ENCODE measurements at places on chromosomes 13 and 19.

- no peak for DNase-seq
Observed at GRCh38 chr13:111006506-111007031, 91.7 kb upstream of the ANKRD10 start.

DNA sequence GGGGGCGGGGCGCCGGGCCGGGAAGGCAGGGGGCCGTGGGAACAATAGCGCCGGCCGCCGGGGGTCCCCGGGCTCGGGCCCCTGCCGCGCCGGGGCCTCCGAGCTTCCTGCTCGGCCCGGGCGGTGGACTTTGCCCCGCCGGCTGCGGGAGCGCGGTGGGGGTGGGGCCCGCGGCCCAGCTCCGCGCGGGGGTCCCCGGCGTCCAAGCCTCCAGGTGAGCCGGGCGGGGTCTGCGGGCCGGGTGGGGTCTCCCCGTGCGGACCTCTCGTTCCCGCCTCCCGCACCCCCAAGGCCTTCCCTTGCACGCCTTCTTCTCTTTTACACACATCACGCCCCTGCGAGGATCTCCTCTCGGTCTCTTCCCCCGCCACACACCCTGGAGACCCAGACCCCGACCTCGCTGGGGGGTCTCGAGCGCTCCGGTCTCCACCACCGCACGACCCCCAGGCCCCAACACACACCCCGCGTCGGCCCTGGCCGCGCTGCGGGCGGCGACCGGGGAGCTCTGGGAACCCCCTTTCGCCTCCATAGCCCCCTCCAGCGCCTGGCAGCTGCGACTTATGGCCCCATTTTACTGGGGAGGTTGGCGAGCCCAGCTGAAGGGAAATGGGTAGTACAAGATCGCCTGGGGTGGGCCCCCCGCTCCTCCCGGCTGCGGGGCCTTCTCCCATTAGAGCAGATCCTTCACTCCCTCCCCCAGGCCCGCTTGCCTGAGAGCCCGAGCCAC, 711 bp downstream of the CAMSAP3 start:
- DNase-seq, result no peak

GRCh38 chr19:2607712-2608601, 94.5 kb downstream of the GNG7 start:
- DNase-seq, result peak; percentile 67

DNA sequence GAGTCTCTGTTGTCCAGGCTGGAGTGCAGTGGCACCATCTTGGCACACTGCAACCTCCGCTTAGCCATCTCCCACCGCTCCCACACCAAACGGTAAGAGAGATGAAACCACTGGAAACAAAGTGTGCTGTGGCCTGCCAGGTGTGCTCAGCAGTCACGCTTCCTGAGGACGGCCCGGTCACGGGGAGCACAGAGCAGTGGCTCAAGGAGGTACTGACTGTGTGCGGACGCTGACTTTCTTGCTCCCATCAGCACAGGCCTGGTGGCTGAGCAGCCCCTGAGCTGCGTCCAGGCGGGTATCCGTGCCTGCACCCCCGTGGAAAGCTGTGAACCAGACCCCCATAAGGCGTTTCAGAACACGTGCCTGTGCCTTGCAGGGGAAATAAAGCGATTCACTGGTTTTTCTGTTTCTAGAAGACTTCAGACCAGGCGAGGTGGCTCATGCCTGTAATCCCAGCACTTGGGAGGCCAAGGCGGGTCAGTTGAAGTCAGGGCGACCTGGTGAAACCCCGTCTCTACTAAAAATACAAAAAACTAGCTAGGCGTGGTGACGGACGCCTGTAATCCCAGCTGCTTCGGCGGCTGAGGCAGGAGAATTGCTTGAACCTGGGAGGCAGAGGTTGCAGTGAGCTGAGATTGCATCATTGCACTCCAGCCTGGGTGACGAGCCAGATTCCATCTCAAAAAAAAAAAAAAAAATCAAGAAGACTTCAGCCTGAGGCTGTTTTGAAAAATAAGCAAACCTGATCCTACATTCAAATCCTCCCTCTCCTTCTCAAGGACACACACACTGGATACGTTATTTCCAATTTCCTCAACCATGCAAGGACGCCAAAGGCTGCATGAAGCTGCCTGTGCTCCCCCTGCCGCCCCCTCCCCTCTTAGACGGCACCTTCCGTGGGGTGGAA, 25.5 kb downstream of the ADPRHL1 start:
- no peak for DNase-seq

DNA sequence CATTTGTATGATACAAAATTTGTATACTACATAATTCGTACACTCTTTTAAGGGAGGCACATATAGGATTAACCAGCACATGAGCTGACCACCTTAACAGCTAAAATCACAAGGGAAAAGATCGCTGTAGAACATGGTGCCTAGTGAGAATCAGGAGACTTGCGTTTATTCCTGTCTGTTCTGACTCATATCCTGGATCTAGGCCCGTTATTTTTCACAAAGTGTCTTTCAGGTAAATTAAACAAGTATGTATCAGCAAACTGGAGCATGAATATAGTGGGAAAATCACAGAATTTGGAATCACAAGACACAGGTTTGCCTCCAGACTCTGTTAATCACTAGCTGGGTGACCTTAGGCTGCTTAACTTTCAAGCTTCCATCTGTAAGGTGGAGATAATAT, 47.5 kb upstream of the ESD start:
- DNase-seq, result no peak

- no peak for DNase-seq
Observed at GRCh38 chr13:113792236-113792770, 33.3 kb downstream of the TMEM255B start.

GRCh38 chr19:18085702-18086457, 854 bp downstream of the IL12RB1 start:
- DNase-seq, result no peak

- no peak for DNase-seq
Observed at GRCh38 chr13:98521461-98522247, 55.3 kb downstream of the STK24 start.

DNA sequence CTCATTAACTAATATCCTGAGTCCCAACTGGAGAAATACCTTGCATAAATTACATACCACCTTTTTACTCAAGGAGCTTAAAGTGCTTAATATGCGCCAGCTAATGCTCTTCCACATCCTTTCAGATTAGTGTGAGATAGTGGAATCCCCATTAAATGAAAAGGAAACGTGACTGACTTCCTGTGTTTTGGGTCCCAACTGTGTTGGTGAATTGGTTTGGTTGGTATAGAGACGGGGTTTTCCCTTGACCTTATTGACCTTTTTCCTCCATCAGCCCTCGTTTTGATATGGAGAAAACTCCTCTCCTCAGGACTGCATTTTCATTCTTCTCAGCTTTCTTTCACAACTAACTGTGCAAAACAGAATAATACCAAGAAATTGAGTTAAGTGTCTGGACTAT, 163.5 kb downstream of the PAN3 start:
- no peak for DNase-seq

DNA sequence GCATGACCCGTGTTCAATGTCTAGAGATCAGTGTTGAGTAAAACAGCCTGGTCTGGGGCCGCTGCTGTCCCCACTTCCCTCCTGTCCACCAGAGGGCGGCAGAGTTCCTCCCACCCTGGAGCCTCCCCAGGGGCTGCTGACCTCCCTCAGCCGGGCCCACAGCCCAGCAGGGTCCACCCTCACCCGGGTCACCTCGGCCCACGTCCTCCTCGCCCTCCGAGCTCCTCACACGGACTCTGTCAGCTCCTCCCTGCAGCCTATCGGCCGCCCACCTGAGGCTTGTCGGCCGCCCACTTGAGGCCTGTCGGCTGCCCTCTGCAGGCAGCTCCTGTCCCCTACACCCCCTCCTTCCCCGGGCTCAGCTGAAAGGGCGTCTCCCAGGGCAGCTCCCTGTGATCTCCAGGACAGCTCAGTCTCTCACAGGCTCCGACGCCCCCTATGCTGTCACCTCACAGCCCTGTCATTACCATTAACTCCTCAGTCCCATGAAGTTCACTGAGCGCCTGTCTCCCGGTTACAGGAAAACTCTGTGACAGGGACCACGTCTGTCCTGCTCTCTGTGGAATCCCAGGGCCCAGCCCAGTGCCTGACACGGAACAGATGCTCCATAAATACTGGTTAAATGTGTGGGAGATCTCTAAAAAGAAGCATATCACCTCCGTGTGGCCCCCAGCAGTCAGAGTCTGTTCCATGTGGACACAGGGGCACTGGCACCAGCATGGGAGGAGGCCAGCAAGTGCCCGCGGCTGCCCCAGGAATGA, 1.5 kb upstream of the CEACAM5 start:
- DNase-seq, result peak; percentile 22

DNA sequence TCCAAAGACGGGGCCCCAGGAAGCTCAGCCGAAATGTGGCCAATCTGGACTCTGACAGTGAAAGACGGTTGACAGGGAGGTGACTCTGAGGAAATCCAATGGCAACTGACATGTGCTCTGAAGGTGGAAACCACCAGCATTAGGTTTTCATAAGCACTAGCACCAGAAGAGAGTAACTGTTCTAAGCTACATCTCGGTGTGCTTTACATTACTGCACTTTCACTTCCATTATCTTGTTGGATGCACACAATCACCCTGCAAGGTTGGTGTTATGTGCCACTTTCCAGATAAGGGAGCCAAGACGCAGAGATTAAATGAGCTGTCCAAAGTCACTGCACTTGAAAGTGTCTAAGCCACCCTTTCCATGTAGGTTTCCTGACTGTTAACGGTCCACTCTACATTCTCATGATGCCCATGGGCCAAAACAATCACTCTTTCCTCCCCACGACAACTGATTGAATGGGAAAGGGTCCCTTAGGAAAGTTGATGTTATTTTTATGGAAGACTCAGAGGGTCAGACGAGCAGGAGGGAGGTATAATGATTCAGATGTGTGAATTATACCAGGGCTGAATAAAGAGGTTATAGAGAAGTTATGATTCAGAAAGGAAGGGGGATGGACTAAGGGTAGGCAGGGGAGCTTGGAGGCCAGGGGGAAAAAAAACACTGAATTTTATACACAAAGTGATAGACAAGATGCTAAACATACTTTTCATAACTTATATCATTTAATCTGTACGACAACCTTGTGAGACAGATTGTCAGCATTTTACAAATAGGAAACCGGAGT, 52.8 kb downstream of the RUBCNL start:
- no peak for DNase-seq

- no peak for DNase-seq
Observed at GRCh38 chr19:34104557-34104956, 67.7 kb upstream of the LSM14A start.

- DNase-seq, result no peak
Observed at GRCh38 chr19:52735734-52736133, 890 bp upstream of the ZNF611 start.
